ENCODE measurements at places on chromosomes 3 and 15. TPM values are rescaled to one million over a fixed set of nuclear protein-coding genes. Genes with fewer than 3 reads are reported as not detected.

Gene SUCNR1
- polyA plus RNA-seq, result 1.7 TPM

GRCh38 chr15:72737723-72738122, 45.8 kb downstream of the ADPGK start:
- no peak for DNase-seq

Gene C3orf22
- not detected for polyA plus RNA-seq

DNA sequence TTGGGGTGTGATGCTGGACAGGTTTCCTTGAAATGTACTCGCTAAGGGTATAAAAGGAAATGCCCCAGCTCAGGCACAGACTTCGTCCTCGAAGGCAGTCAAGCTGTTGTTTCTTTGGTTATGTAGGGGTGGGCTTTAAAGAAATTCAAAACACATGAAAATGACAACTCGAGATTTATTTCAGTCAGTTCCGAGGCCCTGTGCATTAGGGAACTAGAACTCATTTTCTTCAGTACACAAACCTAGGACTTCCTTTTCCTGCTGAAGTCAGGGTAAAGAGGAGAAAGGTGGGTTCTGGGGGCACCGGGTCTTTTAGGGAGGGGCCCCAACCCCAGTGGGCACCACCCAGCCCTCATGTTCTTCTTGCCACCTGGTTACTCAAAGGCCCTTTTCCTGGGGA, 7.7 kb downstream of the CCR9 start:
- DNase-seq, result no peak

Gene LRTM1
- not detected for polyA plus RNA-seq

DNA sequence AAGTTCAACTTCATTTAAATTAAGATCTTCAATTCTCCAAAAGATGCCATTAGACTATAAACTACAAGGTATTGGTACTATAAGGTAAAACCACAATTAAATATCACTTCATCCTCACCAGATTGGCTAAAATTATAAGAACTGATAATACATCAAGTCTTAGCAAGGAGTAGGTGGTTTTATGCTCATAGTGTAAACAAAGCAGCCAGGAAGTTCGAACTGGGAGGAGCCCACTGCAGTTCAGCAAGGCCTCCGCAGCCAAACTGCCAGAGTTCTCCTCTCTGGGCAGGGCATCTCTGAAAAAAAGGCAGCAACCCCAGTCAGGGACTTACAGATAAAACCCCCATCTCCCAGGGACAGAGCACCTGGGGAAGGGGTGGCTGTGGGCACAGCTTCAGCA, 91.6 kb upstream of the SETMAR start:
- DNase-seq, result no peak

GRCh38 chr3:130905551-130905950, 11.7 kb downstream of the ATP2C1 start:
- peak; percentile 30 for DNase-seq

Gene TLNRD1
- 28.7 TPM for polyA plus RNA-seq

DNA sequence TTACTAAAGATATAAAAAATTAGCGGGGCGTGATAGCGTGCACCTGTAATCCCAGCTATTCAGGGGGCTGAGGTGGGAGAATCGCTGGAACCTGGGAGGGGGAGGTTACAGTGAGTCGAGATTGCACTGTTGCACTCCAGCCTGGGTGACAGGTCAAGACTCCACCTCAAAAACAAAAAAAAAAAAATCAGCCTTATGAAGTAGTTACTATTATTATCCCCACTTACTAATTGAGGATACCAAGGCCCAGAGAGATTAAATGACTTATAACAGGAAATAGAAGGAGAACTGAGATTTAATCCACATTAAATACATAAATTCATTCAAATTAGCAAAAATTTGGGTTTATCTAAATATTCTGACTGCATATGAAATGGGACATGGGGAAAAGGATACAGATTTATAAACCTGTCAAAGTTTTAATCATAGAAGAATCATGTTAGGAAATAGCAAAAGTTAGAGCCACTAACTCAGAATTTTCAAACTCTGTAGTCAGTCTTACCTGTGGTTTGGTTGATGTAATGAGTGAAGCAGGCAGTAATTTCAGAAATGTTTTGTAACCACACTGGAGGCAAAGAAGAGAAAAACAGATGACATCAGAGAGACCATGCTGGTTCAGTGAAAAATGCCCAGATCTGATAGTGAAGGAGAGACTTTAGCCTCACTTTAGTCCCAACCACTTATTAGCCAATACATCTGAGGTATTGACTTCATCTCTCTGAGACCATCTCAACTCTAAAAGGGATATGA, 25.0 kb upstream of the ACAP2 start:
- DNase-seq, result no peak

Gene CD200
- 6.4 TPM for polyA plus RNA-seq

Gene SLC12A1
- not detected for polyA plus RNA-seq

DNA sequence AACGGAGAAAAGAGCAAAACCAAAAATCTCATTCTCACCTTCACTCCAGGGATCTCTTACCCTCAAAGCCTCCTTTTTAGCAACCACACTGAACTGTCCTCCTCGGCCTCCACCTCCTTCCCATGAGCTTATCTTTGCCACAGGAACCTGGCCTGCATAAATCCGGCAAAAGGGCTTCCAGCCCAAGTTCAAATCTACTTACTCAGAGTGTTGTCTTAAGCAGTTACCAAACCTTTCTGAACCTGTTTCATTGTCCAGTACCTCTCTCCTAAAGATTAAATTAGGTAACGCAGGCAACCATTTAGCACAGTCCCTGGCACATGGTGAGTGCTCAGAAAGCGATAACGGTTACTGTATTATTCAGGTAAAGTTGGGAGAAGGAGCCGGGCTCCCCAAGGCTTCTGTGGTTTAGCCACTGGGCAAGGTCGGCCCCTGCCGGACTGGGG, 777 bp downstream of the CIB1 start:
- no peak for DNase-seq

DNA sequence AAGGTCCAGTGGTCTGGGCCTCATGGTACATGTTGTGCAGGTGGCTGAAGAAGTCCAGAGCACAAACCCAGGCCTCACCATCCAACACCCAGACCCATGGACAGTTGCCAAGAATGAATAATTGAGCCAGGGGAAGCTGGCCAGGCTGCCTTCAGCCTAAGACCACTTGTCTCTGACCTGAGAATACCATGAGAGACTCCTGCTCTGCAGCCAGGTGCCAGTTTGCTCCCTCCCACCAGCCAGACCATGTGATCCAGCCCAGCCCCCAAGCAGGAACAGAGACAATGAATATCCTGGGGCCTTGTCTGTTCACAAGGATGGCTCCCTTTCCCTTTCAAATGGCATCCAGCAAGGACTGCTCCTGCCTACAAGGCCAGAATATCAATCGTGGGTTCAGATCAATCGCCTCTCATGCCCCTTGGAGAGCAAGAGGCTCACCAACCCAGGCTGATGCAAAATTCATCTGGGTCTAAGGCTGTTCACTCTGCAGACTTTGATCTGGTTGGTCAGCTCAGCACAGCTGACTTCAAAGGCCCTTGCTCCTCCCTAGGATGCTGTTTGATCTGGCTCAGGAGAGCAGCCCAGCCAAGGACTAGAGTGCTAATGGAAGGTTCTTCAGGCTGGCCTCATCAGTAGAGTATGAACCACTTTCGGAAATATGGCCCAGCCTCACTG, 13.4 kb downstream of the TRAIP start:
- no peak for DNase-seq

Gene PSTPIP1
- 13.4 TPM for polyA plus RNA-seq

DNA sequence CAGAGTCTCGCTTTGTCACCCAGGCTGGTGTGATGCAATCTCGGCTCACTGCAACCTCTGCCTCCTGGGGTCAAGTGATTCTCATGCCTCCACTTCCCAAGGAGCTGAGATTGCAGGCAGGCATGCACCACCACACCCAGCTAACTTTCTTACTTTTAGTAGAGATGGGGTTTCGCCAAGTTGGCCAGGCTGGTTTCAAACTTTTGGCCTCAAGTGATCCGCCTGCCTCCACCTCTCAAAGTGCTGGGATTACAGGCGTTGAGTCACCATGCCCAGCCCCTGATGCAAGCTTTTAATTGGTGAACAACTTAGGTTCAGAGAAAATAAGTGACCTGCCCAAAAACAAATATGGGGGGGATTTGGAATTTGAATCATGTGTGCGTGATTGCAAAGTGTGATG, 246.2 kb downstream of the LRTM1 start:
- DNase-seq, result no peak

Gene FILIP1L
- polyA plus RNA-seq, result 17.3 TPM

Gene C3orf49
- not detected for polyA plus RNA-seq

Gene PRICKLE2
- 4.0 TPM for polyA plus RNA-seq

DNA sequence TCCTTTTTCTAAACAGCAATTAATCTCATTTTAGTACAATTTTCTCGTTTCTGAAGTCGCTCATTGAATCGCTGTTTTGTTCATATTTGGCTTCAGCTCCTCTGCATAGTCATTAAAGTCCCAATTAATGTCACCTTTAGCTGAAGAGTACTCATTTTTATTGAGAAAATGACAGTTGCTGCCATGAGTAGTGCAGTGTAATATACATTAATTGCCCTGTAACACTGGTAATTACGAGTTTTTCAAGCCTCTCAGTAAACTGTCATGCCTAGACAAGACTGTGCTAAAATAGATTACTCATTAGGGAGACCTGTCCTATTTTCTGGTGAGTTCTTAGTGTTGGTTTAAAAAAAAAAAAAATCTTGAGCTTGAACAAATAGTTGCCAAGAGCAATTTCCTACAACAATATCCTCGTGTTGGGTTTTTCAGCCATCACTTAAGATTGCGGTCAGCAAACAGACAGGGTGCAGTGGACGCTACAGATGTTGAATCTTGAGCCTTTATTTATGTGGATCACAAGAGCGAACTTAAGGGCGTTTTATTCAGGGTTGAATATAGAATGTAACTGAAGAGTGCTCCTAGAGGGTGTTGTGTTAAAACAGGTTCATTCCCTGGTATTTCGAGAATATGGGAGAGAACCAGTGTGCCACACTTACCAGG, 176.0 kb downstream of the CDIN1 start:
- DNase-seq, result peak; percentile 6

Gene ANKRD34C
- not detected for polyA plus RNA-seq

DNA sequence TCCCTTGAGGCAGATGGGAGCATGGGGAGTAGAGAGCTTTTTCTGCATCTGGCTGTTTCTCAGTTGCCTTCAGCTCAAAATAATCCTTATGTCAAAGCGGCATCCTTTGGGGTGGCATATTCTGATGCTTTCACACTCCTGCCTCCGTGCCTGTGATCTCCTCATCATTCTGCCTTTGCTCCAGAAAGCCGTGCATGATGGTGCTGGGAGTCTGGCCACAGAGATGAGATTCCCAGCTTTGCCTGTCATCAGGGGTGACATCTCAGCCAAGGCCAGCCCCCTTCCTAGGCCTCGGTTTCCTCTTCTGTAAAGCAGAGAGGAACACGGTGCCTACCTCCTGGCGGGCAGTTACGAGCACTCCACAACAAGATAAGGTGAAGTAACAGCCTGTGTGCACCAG, 96.3 kb upstream of the ALDH1A3 start:
- DNase-seq, result no peak

DNA sequence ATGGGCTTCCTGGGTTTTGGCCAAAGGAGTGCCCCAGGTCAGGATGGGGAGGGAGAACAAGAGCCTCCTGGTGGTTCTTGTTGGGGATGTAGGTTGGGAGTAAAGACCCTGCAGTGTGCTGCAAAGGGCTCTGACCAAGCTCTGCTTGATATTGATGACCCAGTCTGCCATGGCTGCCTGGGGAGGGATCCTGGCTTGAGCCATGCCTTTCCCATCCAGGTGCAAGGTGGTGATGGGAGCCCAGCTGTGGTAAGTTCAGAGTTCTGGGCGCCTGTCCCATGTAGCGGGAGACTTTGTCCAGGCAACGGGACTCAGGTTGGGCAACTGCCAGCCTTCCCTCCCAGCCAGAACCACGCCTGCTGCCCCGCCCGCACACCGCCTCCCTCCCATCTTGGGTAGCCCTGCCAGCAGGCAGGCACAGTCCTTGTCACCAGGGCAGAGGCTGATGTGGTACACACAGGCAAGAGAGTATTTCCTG, 2.6 kb downstream of the GNAI2 start:
- DNase-seq, result no peak

Gene RTP3
- polyA plus RNA-seq, result not detected

Gene SEMA3F
- 41.6 TPM for polyA plus RNA-seq

- no peak for DNase-seq
Measured at GRCh38 chr3:193702967-193703366, 110.0 kb downstream of the OPA1 start.
